Hypothalamus (tissue), 51 donors: ENCODE measurements at places on chromosomes 6 and 20.

GRCh38 chr20:11324990-11325389 is 592.7 kb upstream of the BTBD3 start:
- DNase-seq = no peak

DNA sequence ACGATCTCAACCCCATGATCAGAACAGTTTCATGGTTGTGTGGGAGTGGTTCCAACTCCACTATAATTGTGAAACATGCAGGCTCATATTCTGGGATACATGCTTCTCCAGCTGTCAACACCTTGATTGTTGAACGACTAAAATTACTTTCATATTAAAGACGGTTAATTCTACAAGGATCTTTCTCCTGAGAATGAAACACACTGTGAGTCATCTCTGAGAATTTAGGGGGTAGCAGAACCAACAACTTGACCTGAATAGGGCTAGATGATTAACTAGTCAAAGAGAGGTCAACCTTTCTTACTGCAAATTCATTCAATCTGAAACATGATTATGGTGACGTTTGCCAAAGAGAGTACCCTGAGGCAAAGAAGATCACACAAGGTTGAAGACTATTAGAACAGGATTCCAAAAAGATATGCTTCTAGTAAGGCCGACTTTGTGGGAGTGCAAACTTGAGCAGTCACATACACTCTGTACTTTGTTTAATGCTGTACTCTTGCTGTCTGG is 175.2 kb upstream of the CITED2 start:
- no peak for DNase-seq

DNA sequence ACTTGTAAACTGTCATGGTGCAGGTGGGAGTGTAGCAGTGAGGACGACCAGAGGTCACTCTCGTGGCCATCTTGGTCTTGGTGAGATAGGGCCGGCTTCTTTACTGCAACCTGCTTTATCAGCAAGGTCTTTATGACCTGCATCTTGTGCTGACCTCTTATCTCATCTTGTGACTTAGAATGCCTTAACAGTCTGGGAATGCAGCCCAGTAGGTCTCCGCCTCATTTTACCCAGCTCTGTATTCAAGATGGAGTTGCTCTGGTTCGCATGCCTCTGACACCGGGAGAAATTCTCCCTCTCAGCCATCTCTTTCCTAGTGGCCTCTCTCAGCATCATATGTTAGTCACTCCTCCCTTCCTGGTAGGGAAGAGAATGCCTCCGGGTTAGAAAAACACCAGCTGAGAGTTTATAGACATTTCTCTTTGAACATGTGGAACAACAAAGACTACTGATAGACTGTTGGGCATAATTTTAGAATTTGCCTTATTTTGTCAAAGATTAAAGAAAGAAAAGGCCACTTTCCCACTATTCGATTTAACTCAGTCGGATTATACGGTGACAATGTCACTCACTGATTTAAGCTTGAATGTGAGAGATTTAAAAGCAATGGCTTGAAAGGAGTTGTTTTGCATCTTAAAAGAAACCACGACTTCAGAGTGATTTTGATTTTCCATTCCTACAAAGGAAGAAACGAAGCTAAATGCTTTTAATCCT is 67.9 kb upstream of the SNX9 start:
- DNase-seq = no peak

GRCh38 chr20:64142590-64142989 is 21.7 kb upstream of the MYT1 start:
- no peak for DNase-seq

DNA sequence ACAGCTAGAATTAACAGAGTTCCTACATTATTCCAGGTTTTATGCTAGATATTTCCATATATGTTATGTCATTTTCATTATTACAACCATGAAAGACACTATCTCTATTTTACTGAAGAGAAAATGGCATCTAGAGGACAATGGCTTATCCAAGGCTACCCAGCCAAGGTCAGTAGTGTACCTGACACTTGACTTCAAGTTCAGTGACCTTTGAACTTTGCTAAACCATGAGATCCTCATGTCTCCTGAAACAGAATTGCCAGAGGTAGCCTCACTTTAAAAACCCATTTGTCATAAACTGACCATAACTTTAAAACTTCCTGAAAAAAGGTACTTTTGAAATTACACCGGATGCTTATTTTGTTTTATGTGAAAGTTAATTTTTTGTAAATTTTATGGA is 14.4 kb downstream of the NAPB start:
- no peak for DNase-seq

GRCh38 chr6:158703111-158703836 is 53.4 kb downstream of the SYTL3 start:
- DNase-seq = no peak

- DNase-seq = no peak
These were observed 362.7 kb upstream of the IMPG1 start for GRCh38 chr6:76435174-76435573.

DNA sequence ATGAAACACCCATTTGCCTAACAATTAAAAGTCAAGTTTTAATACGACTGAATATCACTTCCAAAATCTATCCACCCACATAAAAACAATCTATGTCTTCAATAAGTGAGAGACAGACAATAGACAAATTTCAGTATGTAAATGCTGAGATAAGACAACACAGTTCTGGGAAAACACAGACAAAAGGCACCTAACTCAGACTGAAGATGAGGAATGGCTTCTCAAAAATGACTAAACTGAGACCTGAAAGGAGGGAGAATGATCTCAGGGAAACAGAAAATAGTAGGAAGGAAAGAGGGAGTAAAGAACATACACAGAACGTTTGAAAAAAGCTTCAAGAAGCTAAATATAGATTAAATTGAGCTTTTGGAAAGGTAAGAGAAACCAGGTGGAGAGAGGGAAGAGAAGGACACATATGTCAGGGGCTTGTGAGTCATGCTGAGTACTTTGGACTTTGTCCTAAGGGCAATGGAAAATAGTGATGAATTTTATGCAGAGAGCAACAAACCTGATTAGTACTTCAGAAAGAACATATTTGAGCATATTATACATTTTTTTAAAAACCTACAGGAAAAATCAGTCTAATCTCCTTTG is 16.1 kb downstream of the LMBRD1 start:
- peak; percentile 34 for DNase-seq

- no peak for DNase-seq
These were observed 44.2 kb downstream of the NOX3 start for GRCh38 chr6:155411154-155412052.

- no peak for DNase-seq
These were observed 106.9 kb downstream of the IPCEF1 start for GRCh38 chr6:154249499-154250298.
